Neural progenitor cell (in vitro differentiated cells): ENCODE measurements at places on chromosomes 3 and 15. TPM values are rescaled to one million over a fixed set of nuclear protein-coding genes. Genes with fewer than 3 reads are reported as not detected.

DNA sequence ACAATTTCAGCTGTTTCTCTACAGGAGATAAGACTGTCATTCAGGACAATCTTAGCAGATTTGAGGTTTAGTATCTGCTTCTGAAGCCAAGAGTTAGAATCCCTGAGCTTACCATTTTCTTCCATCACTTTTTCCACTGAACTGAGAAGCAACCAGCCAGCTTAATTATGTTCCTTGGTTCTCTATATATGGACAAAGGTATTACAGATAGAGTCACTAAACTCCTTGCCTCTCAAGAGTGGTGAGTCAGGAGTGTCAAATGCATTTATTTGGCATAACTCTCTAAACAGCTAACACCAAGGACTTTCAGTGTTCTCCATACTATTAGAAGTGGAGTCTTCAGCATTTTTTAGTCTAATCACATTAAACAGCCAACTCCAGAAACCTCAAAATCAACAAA lies 239.3 kb downstream of the ALCAM start:
- DNase-seq: no peak

Gene ZPLD1
- 0.28 and 0.31 TPM in 2 replicates for total RNA-seq

DNA sequence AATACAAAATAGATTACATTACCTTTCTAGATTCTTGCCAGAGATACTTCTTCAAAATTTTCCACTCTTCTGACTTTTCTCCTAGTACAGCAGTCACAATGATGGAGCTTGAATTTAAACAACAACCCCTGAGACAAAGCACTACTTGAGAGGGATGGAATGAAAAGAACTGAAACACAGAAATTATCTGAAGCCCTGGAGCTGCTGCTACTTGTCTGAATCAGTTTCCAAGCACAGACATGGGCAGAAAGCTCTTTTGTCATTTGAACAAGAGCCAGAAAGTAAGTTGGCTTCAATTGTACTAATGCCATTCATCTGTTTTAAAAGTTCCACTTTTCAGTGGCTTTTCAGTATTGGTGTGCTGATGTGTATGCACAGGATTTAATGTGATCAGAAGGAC lies 718.5 kb upstream of the ARPP21 start:
- peak; percentile 57 for DNase-seq

DNA sequence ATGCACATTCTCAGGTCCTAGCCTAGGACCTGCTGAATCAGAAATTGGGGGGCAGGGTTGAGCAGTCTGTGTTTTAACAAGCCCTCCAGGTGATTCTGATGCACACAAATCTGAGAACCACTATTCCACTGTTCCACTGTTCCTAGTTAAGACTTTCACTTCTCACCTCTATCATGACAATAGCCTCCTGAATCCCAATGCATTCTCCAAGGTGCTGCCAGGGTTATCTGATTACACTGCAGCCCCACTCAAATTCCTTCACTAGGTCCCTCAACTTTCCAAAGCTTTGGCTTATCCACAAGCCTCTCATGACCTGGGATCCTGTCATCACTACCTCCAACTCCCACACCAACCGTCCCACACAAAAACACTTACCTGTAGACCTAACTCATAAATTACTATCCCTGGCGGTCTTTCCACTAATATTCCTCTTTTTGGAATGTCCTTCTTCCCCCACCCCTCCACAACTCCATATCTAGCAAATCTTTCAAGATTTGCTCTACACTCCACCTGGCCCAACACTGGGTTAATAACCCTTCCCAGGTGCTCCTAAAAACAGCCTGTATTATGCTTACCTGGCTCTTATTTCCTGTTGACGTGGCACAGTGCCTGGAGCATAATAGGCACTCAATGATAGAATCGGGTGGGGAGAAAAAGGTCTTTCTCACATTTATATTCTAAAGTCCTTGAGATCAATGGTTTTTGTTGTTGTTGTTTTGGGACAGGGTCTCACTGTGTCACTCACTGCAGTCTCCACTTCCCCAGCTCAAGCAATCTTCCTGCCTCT lies 27.2 kb downstream of the TBL1XR1 start:
- DNase-seq: no peak

Gene TMEM212
- total RNA-seq: not detected in 2 replicates

GRCh38 chr3:52752045-52752660 lies 18.6 kb downstream of the NEK4 start:
- DNase-seq: no peak

DNA sequence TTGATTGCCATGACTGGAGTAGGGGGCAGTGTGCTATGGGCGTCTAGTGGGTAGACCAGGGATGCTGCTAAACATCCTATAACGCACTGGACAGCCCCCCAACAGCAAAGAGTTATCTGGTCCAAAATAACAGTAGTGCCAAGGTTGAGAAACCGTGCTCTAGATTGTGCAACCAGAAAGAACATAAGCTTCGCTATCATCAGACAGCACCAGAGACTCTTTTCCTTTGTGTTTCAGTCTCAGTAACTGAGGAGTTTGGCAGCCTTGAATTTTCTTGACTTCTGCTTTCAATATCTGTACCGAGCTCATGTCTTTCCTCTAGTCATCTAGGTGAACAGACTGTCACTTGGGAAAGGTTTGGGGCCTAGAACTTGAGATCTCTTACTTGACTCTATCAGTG lies 8.8 kb downstream of the ARID3B start:
- DNase-seq: no peak

DNA sequence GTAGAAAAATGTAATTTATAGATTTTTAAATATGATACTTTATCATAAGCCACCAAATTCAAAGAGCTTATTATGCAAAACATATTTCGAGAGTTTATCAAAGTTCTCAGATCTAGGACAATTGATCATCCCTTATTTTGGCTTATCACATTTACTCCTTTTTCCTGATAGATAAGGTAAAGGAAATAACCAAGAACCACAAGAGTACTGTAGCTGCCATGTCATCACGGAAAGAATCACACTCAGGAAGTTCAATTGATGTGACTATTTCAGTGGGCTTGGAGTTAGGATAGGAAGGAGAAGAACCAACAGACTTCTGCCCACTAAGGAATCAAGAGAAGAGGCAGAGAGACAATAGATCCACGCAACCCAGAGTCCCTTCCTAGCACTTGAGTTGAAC lies 142.7 kb upstream of the TMCO5A start:
- no peak for DNase-seq

Gene C3orf22
- total RNA-seq: not detected in 2 replicates

- no peak for DNase-seq
Measured at GRCh38 chr15:46213551-46213950, 578.7 kb downstream of the SQOR start.

Gene SEC61A1
- 79.1 and 92.6 TPM in 2 replicates for total RNA-seq

Gene FBLN2
- total RNA-seq: 15.0 and 15.9 TPM in 2 replicates

DNA sequence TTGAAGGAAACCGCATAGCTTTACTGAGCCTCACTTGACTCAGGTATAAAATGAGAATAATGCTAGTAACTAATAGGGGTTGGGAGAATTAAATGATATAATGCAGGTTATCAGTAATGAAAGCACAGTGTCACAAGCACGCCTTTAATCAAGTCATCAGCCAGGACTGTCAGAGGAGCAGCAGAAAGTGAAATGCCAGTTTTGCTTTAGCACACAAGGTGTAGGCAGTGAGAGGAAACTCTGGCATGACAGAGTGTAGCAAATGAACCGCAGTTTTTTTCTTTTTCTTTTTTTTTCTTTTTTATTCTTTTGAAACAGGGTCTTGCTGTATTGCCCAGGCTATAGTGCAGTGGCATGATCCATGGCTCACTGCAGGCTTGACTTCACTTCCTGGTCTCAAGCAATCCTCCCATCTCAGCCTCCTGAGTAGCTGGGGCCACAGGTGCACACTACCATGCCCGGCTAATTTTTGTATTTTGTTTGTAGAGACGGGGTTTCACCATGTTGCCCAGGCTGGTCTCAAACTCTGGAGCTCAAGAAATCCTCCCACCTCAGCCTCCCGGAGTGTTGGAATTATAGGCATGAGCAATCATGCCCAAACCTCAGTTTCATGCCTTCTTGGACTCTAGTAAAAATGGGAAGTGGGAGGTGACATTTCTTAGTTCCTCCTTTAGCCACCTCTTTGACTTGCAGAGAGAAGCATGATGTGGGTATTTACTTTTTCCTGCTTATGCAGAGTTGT lies 9.7 kb upstream of the SCAANT1 start:
- DNase-seq: no peak

- DNase-seq: no peak
Measured at GRCh38 chr15:41809121-41809520, 18.8 kb upstream of the JMJD7 start.

DNA sequence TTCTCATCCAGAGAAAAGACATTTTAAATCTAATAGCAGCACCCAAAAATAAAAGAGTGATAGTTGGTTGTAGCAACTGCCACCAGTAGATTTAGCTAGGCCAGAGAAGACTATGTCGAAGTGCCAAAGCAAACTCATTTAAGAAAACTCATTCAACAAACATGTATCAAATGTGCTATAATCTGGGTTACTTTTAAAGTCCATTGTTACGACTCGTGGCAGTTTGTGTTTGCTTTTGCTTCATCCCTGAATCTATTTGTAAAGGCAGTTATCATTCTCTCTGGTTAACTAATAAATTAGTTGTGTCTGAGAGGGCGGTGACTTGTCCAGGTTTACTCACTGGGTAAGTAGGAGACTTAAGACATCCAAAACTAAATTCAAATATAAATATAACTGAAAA lies 159.4 kb downstream of the ZIC4 start:
- no peak for DNase-seq

Gene CD200
- 41.5 and 48.4 TPM in 2 replicates for total RNA-seq

Gene LTF
- not detected in 2 replicates for total RNA-seq
